ENCODE measurements at places on chromosomes 1 and 21. TPM values are rescaled to one million over a fixed set of nuclear protein-coding genes. Genes with fewer than 3 reads are reported as not detected.

DNA sequence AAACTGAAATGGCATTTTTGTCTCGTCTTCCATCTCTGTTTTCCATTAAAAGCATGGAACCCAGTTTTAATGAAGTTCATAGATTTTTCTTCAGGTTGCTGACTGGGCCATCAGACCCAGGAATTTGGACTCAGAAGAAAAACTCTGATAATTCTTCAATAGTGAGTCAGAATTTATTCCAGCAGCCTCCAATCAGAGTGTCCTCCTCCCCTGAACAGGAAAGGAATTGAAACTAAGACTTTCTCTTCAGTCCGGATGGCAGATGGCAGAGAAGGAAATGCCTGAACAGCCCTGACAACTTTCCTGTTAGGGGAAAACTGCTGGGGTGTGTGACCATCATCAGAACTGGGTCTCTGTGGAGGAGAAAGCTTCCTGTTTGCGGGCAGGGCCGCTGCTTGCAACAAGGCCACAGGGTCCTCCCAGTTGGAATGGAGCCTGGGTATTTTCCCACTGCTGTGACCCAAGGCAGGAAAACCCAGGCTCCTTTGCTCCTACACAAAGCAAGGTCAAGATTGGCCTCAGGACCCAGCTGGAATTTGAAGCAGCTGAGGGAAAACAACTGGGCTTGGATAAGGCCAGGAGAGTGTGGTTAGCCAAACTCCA, 20.7 kb downstream of the CD34 start:
- peak; percentile 81 for DNase-seq

DNA sequence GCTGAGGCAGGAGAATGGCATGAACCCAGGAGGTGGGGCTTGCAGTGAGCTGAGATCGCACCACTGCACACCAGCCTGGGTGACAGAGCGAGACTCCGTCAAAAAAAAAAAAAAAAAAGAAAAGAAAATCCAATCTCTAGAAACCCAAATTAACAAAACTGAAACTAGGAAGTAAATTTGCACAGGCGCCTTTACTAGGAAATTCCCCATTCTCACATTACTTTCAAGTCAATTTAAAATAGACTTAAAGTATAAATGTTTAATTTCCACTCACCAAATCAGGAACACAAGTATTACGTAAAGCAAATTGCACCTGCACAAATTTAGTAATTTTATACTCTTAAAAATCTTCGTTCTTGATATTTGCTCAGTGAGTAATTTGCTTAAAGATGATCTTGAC, 67.8 kb upstream of the BCAR3 start:
- no peak for DNase-seq

- peak; percentile 94 for DNase-seq
Observed at GRCh38 chr1:201506557-201507359, at the start of gene CSRP1. TSS of gene CSRP1 (minus strand) at chr1:201507123. CDS start at chr1:201496303, 10,820 bp downstream.

MCOLN2 gene
- total RNA-seq, result 0.22 TPM

ASPM gene
- total RNA-seq, result 0.57 TPM

Data from ovary (tissue), 10 donors.